ENCODE measurements at places on chromosomes 2 and 18.

- no peak for DNase-seq
Measured at GRCh38 chr2:146786396-146786795, 1058.4 kb upstream of the ACVR2A start.

DNA sequence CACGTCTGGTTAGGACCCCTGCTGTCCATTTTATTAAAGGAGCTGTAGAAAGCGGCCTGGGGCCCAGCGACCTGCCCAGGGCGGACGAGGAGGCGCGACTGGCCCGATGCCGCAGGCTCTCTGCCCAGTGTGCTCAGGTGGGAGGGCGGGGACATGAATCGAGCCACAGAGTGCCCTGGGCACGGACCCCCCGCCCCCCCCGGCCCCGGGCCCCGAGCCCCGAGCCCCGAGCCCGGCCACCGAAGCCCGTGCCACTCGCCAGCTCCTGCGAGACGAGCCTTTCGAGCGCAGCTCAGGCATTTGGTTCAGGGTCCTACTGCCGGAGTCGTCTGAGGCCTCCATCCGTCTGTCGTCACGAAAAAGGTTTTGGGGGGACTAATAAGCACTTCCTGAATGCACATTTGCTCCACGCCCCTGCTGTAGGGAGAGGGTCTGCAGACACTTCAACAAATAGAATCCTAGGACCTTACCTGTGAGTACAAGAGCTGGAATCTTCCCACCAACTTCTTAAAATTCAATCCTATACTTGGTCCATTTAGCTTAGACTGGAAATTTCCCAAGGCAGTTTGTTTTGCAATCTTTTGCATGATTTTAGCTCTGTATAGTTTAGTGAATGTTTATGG is 602 bp upstream of the ADAM17 start:
- DNase-seq = no peak

DNA sequence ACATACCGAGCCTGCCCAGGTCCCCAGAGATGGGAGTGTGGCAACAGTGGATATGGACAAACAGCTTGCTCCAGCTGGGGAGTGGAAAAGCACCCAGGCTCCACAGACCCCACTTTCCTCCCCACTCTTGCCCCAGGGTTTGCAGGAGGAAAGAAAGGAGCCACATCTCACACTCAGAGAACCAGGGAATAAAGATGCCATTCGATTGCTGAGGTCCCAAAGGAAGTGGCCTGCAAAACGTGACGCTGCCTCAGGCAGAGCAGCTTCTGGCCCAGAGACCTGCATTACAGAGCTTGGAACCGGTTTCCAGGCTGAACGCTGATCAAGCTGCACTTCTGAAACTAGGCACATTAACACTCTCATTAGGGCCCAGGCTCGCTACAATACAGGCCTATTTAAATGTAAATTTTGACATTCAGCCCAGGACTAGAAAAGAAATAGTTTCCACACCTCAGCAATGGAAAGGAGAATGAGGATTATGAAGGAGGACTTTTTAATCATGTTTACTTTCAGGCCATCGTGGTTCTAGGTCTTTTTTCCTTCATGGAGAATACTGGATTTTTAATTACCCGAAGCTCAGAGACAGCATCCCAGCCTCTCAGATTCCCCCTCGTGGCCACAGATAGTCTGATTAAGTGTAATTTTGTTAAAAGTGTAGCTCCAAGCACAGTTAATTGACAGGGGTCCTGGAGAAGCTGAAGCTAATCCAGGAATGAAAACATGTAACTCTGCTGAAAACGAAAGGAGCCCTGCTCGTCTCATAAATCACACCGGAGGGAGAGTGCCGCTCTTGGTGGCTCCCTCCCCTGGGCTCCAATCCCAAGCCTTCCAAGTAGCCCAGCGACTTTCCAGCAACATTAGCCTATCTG is 221.3 kb upstream of the RAB6C start:
- no peak for DNase-seq

DNA sequence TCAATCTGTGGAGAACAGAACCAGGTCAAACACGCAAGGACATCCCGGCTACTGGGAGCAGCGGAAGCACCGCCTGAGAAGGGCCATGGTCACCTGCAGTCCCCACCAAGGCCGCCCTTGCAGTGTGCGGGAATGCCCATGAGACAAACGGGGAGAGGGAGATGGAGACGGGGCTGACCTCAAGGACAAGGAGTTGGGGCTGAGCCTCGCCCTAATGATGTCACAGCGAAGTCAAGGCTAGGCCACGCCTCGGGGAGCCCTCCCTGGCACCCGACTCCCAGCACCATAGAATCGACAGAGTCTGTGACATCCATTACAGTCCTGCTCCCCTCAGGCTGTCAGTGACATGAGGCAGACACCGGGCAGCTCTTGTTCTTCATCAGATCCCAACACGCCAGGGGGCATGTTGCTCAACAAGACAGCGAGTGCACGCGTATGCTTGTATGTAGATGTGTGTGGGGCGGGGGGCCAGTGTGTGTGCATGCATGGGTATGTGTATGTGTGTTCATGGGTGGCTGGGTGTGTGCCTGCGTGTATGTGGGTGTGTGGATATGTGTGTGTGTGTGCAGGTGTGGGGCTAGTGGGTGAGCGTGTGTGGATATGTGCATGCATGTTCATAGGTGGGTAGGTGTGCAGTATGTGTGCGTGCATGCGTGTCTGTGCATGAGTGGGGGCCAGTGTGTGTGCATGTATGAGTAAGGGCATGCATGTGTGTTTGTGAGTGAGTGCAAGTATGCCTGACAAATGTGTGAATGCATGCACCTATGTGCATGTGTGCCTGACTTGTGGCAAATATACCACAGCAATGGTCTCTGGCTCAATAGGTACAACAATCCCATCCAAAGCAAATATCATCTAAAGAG is 57.0 kb downstream of the ANKMY1 start:
- no peak for DNase-seq

DNA sequence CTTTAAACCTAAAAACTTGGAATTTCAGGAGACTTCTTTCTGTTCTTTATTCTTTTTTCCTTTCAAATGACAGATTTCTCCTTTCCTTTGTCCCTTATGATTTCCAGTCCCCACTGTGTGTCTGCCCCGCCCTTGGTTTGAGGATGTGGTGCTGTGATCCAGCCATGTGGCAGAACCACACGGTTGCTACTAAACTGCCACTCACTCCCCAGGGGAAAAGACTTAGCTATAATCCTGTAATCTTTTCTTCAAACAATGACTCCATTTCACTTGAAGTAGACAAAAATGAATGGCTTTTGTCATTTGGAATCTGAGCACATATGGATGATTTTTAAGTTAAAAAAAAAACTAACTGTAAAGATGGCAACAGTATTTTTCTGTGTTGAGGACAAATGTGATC is 76.2 kb upstream of the STAM2 start:
- DNase-seq = no peak

GRCh38 chr2:191869178-191869577 is 22.3 kb upstream of the CAVIN2 start:
- DNase-seq = peak; percentile 30

- DNase-seq = no peak
Measured at GRCh38 chr2:233668605-233669260, 3.0 kb upstream of the UGT1A9 start.

- DNase-seq = no peak
Measured at GRCh38 chr2:9660154-9660553, 29.4 kb upstream of the YWHAQ start.

GRCh38 chr2:39306626-39307025 is 62.9 kb upstream of the CDKL4 start:
- DNase-seq = no peak

Data from NCI-H1930 (cell line).